ENCODE measurements at places on chromosomes 1 and 21.

GRCh38 chr1:170619241-170620028 is 44.5 kb upstream of the PRRX1 start:
- DNase-seq, result no peak

GRCh38 chr1:160884579-160884978 is 401 bp downstream of the ITLN1 start:
- peak; percentile 42 for DNase-seq

DNA sequence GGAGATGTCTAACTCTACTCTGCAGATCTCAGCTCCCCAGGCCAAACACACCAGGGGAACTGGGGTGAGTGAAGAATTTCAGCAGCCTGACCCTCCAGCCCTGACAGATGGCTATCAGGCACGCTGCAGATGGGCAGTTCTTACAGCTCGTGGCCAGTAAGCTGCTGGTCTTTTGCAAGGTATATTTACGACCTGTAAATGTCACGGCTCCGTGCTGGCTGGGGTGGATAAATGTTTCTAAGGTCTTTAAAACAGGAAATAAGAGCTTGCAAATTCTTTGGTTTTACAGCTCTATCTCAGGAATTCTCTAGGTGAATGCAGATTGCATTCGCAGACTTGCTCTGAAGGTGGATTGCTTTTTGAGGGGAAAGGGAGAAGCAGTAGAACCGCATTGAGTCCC is 10.1 kb downstream of the DOP1B start:
- peak; percentile 67 for DNase-seq

GRCh38 chr21:42067531-42068255 is 3.4 kb upstream of the UMODL1 start:
- peak; percentile 50 for DNase-seq

DNA sequence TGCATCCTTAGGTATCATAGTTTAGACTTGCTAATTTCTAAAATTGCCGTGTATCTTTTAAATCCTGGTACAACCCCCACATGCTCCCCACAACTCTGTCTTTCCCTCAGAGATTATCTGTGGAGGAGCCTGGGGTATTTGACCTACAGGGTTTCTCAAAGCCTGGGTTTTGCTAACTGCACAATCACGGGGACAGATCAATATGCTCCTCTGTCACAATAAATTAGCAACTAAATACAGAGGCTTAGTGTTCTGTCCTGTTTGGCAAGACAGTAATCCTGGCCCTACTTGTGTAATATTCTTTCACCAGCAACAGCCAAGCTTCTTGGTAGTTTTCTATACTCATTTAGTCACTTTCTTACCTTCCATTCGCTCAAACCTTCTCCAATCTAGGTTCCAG is 8.5 kb downstream of the ECHDC2 start:
- DNase-seq, result no peak

- no peak for DNase-seq
These were observed 163.7 kb upstream of the EDN2 start for GRCh38 chr1:41648230-41648629.

DNA sequence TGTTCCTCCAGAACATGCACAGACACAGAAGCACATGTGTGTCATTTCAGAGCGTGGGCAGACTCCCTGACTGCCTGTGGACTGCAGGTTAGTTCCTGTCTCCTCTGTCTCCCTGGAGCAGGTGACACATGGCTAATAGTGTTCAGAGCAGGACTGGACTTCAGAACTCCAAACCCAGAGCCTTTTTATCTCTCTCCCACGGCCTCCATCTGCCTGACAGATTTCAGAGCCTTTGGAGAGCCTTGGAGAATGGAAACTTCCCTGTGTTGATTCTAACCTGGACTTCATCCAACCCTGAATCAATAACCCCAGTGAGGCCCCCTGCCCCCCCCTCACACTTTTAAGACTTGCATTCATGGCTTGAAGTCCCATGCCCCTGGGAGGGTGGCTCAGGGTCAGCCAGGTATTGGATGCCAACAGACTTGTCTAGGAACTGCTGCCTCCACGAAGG is 44.4 kb downstream of the C1orf198 start:
- no peak for DNase-seq

- no peak for DNase-seq
These were observed 4.1 kb downstream of the DIPK1A start for GRCh38 chr1:92957030-92957734.

- DNase-seq, result no peak
These were observed 789 bp upstream of the GJB4 start for GRCh38 chr1:34758751-34759150.

DNA sequence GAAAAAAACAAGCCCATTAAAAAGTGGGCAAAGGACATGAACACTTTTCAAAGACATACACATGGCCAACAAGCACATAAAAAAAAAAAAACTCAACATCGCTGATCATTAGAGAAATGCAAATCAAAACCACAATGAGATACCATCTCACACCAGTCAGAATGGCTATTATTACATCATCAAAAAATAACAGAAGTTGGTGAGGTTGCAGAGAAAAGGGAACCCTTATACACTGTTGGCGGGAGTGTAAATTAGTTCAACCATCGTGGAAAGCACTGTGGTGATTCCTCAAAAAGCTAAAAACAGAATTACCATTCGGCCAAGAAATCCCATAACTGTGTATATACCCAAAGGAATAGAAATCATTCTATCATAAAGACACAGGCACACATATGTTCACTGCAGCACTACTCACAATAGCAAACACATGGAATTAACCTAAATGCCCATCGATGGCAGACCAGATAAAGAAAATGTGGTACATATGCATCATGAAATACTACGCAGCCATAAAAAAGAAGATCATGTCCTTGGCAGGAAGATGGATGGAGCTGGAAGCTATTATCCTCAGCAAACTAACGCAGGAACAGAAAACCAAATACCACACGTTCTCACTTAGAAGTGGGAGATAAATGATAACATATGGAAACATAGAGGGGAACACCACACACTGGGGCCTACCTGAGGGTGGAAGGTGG is 70.1 kb downstream of the INTS7 start:
- no peak for DNase-seq

- no peak for DNase-seq
These were observed 6.4 kb upstream of the KRTAP10-3 start for GRCh38 chr21:44564886-44565598.

DNA sequence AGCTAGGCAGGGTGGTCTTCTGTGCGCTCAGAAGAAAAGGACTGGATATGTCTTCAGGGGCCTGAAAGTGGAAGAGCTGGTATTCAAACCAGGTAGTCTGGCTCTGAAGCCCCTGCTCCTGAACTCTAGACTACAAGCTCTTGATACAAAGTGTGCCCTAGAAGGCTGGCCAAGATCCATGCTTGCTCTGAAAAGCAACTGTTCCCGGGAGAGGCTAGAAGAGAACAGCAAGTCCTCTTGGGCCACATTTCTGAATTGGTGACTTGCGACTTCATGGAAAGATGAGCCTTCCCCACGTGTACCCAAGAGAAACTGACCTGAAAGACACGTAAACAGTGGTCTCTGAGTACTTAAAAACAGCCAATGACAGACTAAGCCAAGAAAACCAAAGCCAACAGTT is 123.3 kb upstream of the GRIK3 start:
- DNase-seq, result no peak

- no peak for DNase-seq
These were observed 4.5 kb downstream of the EYA3 start for GRCh38 chr1:28083876-28084275.

DNA sequence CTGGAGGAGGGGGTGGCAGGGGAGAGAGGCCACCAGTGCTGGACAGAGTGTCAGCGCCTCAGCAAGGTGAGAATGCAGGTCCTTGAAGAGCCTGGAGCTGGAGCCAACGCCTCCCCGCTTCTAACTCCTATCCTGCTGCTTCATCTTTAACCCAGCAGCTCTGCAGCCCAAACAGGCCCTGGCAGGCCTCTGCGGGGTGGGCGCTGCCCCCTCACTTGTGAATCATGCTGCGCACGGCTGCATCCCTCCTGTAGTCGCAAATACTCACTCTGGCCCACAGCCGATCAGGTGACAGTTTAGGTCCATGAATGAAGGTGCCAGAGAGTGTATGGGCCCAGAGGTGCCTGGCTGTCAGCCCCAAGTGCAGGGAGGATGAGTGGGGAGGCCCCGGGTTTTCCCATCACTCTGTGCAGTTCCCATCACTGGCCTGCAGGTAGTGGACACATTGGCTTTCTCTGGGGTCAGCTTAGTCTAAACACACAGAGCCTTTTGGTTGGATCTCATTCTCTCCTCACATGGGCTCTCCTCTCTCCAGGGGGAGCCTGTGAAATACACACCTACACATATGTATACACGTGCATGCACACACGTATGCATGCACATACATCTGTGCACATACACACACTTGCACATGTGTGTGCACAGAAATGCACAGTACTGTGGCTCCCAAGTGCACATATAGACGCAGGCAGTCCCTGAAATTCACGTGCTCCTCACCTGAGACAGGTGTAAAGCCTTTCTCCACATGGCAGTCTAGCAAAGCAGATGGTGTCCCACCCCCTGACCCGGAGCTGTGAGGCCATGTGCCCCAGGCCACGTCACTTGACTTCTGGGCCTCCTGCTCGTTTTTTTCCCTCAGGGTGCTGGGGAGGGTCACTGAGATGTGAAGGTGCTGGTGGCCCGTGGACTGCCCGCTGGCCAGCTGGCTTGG is 52.0 kb downstream of the TRIM11 start:
- no peak for DNase-seq

DNA sequence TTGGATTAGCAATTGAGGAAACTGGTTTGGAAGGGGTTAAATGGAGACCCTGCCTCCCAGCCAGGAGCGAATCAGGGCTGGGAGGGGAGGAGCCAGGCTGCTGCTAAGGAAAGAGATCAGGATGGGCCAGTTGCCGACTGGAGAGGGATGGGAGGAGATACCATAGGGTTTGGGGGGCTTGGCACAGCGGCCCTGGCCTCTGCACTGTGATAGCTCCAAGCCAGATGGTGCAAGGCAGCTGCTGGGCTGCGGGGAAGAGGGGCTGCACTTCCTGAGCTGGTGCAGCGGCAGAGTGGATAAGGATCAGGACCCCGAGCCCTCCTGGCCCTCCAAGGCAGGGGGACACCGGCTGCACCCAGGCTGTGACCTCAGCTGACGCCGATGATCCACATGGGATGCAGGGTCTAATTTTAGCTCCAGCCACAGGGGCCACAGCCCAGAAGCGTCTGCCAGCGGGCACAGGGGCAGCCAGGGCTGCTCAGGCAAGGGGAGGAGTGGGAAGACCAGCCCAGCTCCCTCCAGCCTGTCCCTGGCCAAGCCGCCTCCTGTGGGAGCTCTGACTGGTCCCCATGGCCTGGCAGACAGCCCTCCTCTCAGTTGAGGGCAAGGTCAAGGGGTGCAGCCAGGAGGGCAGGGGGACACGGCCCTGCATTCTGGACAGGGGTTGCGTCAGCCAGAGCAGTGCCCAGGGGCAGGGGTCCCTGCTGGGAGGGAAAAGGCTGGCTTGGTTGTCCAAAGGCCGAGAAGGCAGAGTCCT is at the start of gene EXTL1:
EXTL1 (plus strand) TSS at position 129 of the 757 bp plus-strand sequence. CDS start 872 bp downstream, outside the sequence.
- DNase-seq, result peak; percentile 89

- no peak for DNase-seq
These were observed 356.5 kb upstream of the DUSP10 start for GRCh38 chr1:222098404-222098803.

DNA sequence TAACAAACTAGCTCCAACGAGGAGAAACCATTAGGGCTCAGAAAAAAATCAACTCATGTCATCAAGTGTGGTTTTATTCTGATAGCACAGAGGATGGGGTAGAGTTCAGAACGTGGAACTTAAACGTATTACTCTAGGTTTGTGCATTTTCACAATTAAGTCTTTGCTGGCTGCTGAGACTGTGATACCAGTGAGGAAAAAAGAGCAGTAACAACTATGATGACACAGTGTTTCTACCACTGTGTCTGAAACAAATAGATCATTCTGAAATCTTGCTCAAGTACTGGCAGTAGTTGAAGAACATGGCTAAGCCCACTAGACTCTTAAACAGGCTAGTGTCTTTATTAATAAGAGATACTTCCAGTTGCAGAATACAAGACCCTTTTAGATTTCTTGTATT is 31.0 kb downstream of the NUCKS1 start:
- no peak for DNase-seq

- no peak for DNase-seq
These were observed 531.3 kb downstream of the PTBP2 start for GRCh38 chr1:97252925-97253324.

DNA sequence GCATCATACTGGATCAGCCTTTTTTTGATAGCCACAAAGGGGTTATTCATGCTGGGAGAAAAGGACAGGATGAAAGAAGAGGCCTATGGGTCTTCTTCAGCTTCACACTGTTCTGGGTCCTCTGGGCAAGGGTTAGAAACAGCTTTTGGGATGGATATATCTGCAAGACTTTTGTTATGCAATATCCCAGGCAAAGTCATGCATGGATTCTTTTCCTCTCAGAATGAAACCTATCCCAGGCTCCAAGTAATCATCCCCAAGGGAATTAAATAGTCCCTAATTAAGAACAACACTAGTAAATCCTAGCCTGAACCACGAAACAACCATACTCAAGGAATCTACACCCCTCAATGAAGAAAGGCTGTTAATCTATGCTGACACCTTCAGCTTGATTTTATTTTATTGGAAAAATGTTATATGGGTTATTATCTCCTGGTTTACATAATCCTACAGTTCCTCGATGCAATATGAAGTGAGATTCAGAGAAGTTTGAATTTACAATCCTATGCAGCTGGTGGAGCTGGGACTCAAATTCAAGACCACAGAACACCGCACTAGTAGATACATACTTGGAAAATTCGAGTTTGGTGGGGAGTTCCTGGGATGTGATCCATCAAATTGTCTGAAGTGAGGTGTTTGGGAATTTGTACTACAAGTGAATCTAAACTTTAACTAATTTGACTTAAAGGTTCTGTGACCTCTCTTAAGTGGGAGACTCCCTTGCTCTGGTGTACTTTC is 338.6 kb downstream of the TBX15 start:
- no peak for DNase-seq

DNA sequence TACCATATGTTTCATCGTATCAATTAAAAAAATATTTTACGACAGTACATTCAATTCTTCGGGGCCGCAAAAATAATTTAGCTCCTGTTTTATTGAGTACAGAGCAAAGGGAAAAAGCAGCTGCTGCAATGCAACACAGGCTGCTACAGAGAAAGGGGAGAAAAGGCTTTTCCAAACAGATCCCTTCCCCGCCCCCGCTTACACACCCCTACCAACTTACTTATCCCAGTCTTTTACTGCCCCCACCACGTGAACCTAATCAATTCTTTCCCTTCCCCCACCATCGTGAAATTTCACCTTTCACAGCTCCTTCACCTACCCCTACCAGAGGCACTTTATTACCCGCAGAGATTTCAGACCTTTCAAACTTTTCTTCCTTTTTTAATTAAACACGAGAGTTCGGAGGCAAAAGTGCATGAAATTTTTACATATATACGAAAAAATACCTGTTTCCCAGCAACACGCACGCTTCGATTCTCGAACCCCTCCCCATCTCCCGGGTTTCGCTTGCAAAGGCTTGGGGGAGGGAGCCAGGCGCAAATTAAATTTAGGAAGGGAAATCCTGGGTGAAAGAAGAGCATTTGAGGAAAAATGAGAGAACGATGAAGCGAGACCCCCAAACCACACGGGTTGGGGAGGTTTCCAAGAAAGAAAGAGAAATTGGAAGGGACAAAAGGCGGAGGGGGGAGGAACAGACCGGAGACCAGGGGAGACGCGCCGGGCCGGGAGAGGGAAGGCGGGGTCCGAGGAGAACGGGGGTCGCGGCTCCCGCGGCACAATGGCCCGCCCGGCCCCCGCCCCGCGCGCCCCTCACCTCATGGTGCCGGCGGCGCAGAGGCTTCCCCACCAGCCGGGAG is 823 bp downstream of the ENAH start:
- DNase-seq, result peak; percentile 76
